ENCODE measurements at places on chromosomes 6 and 20.

DNA sequence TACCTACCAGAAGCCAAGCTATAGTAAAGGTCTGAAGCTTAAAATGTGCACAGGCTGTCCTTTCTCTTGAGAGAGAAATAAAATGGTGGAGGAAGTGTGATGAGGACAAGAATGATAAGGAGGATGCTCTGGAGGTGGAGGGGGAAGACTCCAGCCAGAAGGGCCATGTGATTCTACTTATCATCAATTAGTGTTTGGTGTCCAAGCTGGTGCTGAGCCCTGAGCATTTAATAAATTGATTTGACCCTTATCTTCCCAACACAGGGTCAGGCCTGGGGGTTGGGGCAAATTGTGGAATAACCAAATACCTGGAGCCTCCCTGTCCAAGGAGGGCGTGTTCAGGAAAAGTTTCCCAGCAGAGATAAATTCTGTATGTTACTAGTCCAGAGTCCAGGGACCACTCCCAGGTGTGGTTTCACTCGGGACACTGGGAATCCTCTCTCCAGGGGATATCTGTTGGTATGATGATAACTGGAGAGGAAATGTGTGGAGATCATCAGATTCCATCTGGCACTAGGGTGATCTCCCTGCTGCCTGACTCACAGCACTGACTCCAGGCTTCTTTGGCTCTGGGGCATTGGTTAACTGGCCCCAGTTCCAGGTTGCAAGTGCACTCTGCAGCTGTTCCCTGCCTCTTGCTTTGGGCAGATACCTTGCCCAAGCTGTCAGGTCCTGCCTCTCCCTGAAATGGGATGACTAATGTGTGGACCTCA is 3.8 kb upstream of the MYBL2 start:
- DNase-seq, result no peak

GRCh38 chr6:111723412-111723970 is 117.8 kb upstream of the TRAF3IP2 start:
- no peak for DNase-seq

GRCh38 chr20:10511509-10512251 is 76.6 kb downstream of the SLX4IP start:
- DNase-seq, result peak; percentile 74

DNA sequence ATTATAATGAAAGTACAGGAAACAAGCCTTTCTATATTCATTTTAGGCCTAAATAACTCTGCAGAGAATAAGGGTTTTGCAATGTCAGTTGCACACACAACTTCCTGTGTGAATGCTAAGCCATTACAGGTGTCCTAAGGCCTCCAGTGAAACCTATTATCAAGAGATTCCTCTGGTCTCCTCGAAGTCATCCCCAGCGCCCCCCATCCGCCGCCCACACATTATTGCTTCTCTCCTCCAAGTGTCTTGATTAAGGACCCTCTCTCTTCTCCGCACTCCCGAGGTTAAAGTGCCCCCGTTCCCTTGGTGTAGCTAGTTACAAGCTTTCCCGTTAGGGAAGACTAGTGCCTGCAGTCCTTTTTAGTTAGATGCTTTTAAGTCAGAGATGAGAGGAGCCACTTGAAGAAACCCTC is 1.3 kb downstream of the HIVEP2 start:
- DNase-seq, result peak; percentile 73

DNA sequence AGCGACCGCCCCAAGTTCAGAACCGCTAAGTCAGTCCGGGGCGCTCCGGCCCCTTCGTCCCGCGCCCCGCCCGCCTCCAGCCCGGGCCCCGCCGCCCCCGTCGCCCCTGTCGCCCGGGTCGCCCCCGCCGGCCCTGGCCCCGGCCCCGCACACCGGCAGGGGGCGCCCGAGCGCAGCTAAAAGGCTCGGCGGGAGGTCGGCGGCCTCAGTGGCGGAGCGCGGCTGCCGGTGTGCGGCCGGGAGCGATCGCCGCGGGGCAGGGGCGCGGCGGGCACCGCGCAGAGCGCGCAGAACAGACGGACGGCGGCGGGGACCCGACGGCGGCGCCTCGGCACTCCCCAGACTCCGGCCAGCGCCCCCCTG is at the start of gene FNDC1:
TSS of gene FNDC1 (plus strand) at position 208 of the 363 bp plus-strand sequence. CDS start 197 bp downstream, outside the sequence.
- DNase-seq, result peak; percentile 67
